ENCODE measurements at places on chromosomes 4 and X.
A peak's percentile ranks its signal among the peaks of the same experiment; 100 is the strongest.

DNA sequence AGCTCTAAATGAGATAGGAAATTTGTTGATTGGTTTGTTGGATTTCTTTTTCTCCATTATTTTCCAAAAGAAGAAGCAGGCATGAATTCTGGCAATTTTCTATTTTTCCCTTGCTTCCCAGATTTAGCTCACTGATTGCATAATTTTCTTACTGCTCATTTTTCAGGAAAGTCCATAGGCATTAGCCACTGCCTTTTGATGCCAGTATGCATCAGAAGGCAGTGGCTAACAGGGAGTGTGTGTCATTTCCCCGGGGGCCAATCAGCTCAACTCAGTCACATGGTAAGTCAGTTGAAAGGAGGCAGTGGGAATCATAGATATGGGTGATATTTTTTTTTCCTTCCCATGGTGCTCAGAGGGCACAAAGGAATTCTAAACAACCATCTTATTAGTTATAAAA, 156.7 kb downstream of the TRIML1 start:
- no peak for DNase-seq

GRCh38 chr4:62640296-62640695, 1440.2 kb downstream of the ADGRL3 start:
- peak; percentile 19 for DNase-seq

DNA sequence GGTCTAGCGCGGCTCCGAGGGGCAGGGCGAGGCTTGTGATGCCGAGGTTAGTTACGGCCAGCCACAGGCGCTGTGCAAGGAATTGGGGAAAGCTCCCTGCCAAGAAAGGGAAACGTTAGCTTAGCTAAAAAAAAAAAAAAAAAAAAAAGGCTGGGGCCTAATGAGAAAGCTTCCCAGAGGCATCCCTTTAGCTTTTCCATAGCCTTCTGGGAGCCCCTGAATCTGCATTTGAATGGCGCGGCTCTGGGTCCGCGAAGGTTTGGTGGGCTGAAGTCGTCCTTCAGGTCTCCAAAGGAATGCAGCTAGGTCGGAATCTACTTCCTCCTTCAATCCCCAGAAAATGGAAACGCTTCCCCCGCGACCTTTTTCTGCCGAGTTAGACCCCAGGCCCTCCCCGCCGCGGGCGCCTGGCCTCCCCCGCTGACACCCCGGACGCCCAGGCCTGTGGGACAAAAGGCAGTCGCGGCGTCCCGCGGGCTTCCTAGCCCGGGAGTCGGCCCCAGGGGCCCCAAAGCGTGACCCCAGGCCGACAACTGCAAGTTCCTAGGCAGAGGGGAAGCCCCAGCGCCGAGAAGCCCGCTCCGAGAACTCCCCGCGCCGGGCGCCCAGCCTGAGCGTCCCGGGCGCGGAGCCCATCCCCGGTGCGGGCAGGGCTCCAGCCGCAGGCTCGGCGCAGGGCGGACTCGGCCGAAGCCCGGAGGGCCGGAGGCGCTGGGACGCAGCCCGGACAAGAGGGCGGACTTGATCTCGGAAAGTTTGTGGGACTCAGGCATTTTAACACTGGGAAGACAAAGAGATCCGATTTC, 605 bp upstream of the FAT1 start:
- peak; percentile 56 for DNase-seq

GRCh38 chr4:153483432-153484418, 17.6 kb downstream of the TMEM131L start:
- no peak for DNase-seq

DNA sequence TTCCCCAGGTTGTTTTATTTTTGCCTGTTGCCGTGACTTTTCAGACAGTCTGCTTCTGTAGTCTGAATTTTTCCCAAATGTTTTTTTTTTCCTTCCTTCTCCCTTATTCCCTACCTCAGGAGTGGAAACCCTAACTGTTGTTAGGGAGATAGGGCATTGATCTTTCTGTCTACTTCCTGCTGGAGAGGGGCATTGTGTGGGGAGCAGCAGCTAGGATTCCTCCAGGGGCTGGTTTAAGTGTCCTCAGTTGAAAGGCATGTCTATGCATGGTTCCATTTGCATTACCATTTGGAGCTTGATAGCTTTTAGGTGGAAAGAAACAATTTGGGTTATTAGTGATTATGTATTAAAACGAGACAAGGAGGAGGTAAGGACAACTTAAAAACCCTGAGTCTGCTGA, 383.9 kb downstream of the DCAF12L2 start:
- no peak for DNase-seq
